PC-3 (cell line): ENCODE measurements at places on chromosomes 16 and 17.

- DNase-seq = peak; percentile 87
Measured at GRCh38 chr17:16329519-16330271, 23.6 kb downstream of the CENPV start.

GRCh38 chr17:79923974-79924638 is 84.9 kb upstream of the CBX4 start:
- DNase-seq = peak; percentile 52

DNA sequence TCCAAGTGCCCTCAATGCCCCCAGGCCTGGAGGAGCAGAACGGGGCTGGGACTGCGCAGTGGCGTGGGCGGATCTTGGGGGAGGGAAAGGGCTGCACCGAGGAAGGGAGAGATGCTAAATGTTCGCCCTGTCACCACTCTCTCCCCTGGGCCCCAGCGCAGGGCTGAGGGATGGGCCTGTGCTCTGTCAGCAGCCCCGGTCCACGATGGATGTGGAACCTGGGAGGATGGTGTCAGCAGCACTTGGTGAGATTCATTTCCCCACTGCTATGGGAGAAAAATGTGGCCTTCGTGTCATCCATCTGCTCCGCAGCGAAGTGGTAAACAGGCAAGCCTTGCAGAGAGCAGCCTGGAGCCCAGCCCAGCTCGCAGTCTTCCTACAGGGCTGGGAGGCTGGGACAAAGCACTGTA is 72.0 kb downstream of the TMEM132E start:
- DNase-seq = no peak

DNA sequence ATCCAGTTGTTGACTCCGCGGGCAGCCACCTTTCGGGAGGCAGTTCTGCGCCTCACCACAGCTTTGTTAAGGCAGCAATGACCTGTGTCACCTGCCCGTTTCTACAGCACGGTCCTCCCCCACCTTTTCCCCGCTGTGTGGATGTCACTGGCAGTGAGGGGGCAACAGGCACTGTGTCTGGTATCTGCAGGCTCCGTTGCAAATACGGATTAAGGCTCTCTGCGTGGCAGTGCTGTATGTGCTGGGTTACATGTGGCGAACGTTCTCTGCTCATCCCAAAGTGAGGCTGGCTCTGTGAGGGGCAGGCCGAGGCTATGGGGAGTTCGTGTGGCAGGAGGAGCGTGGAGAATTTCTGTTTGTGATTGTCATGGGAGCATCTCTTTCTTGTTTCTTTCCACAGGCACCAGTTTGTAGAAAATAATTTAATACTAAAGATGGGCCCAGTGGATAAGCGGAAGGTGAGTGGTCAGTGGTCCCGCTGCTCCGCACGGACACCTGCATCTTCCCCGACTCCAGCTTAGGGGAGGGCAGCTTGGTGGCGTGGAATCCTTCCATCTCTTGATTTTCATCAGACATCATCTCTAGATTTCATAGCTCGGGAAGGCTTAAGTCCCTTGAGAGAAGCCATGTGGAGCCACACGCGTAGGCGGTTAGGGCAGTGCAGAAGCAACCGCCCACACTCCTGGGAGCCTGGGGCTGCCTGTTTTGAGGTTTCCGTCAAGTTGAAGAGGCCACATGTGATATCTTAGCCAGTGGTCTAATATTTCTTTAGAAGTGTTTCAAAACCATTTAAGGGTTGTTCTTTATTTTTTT is 57.8 kb downstream of the PDPK1 start:
- DNase-seq = no peak

DNA sequence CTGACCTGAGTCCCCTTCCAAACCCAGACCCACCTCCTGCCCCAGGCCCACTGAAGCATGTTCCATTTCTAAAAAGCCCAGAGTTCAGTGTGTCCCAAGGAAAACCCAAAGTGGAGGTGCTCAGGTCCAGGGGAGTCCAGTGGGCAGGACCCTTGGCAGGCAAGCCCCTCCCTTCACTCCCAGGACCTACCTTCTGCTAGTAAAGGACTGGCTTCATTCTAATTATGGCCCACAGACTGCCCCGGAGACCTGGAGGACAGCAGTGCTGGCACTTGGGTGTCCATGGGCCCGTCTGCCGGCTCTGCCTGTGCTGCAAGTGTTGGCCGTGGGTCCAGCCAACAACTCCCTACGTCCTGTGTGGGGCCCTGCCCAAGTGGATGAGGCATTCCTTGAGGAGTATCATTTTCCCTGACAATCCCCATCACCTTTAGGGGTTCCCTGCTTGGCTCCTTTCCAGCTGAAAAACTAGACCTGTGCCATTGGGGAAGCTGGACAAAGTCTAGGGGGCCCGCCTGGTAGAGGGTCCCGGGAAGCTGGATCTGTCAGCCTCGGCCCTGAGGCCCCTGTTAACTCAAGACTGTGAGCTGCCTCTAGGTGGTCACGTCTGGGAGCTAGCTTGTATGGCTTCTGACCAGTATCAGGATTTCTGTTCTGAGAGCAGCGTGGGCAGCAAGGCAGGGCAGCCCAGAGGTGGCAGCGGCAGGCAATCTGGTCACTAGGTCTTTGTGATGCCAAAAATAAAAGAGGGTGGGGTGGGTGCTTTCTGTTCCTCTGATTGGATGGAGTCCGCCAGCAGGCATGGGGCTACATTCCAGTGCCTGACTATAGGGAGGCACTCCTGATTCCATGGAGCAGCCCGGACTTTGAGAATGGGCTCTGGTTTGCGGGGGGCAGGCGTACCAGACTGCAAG is 8.2 kb downstream of the CBX2 start:
- DNase-seq = no peak

- peak; percentile 18 for DNase-seq
Measured at GRCh38 chr16:47142486-47142820, 1.3 kb downstream of the NETO2 start.
